A549 (cell line): ENCODE measurements at places on chromosomes 3 and 15.

DNA sequence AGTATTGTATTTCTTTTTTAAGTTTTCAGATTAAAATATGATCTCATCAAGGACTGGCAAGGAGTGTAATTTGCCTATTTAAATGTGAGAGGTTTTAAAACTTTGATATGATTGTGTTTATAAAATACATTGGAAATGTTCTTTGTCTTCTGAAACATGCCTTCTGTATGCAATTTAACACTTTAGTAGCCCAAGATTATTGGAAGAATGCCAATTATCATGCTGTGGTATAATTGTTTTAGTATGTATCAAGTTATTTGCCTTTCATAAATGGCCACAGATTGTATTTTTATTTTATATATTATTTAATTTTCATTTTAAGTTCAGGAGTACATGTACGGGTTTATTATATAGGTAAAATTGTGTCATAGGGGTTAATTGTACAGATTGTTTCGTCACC, 31.7 kb downstream of the ECT2 start:
- DNase-seq, result no peak

DNA sequence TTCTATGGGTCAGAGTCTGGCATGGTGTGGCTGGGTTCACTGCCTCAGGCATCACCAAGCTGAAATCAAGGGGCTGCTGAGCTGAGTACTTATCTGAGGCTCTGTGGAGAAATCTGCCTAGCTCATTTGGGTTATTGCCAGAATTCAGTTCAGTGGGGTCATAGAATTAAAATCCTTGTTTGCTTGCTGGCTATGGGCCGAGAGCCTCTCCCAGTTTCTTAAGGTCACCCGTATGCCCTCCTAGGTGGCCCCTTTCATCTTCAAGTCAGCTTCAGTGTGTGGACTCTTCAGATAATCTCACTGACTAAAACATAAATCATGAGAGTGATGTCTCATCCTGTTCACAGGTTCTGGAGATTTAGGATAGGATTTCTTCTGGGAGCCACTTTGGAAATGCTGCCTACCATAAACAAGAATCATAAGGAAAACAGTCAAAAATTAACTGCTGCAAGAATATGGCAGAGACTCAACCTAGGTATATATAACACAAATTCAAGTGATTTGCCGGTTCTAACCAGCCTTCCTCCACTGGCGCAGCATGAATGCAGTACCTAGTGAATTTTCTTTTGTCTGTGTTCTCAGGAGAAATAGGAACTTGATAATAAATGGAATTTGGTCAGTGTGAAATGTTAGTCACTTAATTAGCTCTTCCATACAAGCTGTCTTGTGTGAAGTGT, 5.3 kb downstream of the CP start:
- no peak for DNase-seq

DNA sequence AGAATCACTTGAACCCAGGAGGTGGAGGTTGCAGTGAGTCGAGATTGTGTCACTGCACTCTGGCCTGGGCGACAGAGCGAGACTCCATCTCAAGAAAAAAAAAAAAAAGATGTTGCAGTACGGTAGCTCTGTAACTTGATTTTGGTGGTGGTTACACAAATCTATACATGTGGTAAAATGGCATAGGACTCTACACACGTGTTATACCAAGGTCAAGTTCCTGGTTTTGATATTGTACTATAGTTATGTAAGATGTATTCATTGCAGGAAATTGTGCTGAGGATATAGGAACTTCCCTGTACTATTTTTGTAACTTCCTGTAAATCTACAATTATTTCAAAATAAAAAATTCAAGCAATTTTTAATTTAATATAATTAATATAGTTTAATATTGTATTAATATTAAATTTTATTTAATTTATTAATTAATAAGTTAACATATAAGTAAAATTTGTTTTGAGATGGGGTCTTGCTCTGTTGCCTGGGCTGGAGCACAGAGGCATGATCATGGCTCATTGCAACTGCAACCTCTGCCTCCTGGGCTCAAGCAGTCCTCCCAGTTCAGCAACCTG, 9.9 kb downstream of the MYD88 start:
- DNase-seq, result no peak

GRCh38 chr3:25855266-25855784, 65.4 kb downstream of the OXSM start:
- no peak for DNase-seq

- no peak for DNase-seq
Observed at GRCh38 chr3:105254154-105254553, 112.6 kb upstream of the ALCAM start.

- DNase-seq, result no peak
Observed at GRCh38 chr15:101477851-101478362, 11.6 kb downstream of the PCSK6 start.

GRCh38 chr3:42682301-42683070, 2.9 kb upstream of the KLHL40 start:
- DNase-seq, result no peak

DNA sequence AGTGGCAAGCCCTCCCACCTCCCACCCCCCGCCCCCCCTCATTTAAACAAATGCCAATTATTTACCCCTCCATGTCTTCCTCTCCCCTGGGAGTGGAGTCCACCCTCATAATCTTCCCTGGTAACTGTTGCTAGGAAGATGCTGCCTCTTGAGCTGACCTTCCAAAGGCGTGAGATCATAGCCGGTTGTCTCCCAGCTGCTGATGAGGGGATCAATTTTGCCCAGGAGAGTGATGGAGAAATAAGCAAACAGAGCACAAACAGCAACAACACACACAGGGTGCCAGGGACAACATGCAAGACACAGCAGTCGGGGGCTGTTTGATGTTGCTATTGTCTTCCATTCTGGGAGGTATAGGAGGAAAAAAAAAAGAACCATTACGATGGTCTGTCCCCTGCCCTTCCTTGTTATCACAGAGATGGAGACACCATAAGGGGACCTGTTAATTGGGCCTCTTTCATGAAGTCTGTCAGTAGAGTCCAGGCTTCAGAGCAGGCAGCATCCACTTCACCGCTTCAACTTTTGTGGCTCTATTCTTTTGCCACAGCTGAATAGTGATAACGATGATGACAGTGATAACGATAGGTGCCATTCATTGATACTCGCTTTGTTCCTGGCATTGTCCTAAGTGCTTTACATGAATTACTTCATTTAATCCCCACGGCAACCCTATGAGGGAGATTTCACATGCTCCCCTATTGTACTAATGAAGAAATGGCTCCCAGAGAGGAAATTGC, 76.9 kb upstream of the RGMA start:
- no peak for DNase-seq

DNA sequence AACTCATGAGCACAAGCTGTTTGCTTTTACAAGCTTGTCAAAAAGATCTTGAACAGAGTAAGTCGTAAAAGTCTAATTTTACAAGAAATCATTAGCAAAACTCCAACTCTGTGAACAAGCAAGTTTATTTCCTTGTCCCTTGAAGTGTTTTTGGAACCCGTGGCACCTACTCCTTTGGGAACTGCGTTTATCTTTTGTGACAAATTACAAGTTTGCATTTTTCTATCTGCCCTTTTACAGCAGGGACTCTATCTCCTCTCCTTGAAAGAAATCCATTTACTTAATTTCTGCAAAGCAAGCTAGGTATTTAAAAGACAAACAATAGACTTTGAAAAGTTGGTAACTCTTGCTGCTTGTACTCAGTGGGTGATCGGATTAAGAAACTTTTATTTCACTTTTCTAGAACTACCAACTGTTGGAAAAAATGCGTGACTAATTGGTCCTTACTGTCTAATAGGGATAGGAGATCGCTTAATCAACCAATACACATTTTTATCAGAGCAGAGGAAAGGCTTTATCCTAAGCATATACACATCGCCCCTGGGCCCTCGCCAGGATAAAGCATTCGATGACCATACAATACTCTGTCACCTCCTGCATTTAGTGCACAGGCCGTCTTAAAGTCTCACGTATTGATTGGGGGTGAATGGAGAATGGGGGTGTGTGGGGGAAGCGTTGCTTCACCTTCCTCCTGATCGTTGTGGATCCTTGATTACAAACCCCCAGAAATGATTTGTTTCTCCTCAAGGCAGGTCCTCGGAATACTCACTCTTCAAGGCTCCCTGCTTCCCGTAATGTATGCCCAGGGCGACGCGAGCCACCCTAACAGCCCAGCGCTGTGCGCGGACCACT, 1.7 kb downstream of the PRTG start:
- no peak for DNase-seq

DNA sequence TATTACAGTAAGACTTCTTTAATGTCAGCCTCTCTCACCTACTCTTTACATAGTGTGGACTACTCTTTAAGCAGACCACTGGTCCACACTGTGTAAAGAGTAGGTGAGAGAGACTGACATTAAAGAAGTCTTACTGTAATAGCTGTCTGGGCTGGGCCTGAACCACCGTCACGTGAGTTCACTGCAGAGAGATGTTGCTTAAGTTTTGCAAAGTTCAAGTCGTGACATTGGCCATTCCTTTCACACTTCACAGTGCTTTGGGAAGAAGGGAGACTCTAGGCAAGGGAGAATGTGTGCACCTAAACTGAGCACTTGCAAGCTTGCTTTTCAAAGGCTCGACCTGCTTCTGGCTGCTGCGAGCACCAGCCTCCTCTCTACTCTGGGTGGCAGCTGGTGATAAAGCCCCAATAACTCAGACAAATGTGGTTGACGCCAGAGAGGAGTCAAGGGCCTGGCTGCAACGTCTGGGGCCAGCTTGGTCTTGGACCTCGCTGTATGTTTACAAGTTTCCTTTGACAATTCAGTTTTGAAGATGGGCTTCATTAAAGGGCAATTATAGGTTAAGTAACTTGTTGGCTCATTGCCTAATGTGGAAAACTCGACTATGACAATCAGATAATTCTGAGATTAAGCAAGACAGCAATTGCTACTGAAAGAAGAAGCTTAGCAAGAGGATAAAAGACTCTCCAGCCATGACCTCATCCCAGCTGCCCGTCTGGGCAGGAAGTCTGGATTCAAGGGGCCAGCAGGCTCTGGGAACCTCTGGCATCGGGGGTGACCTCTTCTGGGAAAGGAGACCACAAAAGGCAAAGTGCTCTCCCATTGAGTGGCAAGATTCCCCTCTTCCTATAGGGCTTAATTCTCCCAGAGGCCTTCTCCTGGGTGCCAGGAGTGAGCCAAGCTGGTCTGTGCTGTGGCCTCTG, 242.1 kb upstream of the TLE3 start:
- DNase-seq, result no peak

DNA sequence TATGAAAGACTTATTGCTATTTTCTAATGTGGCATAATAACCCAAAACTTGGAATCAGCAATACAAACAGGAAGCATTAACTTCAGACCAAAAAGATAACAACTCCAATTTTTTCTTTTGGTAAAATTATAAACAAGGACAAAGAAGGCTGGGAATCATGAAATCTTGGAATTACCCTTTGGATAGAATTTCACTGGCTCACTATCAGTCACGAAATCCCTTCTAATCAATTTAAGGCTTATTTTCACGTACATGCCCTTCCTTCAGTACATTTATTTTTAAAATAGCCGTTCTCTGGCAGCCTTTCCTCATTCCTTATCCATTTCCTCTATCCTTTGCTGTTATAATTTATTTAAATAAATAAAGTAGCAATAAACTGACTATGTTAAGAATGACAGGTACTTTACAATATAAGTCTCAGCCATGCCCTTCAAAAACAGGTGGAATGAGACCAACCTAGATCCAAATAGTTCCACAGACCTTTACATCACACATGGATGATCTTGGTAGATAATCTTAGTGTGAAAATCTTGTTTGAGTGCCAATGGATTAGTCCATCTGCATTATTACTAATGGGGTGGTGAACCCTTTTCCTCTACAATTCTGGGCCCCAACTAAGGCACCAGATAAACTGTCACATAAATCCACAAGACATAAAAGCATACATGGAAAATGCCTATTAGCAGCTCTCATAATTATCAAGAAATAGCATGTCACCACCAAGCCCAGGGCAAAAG, 38.9 kb downstream of the ABI3BP start:
- DNase-seq, result no peak

- DNase-seq, result no peak
Observed at GRCh38 chr3:165920984-165921383, 83.8 kb upstream of the BCHE start.

- no peak for DNase-seq
Observed at GRCh38 chr3:187167777-187168176, 28.5 kb upstream of the RPL39L start.

- DNase-seq, result no peak
Observed at GRCh38 chr3:63976872-63977200, 46.5 kb downstream of the PSMD6 start.

- no peak for DNase-seq
Observed at GRCh38 chr3:37149257-37149656, 25.1 kb downstream of the LRRFIP2 start.

GRCh38 chr3:53223541-53223966, 32.3 kb downstream of the TKT start:
- no peak for DNase-seq

DNA sequence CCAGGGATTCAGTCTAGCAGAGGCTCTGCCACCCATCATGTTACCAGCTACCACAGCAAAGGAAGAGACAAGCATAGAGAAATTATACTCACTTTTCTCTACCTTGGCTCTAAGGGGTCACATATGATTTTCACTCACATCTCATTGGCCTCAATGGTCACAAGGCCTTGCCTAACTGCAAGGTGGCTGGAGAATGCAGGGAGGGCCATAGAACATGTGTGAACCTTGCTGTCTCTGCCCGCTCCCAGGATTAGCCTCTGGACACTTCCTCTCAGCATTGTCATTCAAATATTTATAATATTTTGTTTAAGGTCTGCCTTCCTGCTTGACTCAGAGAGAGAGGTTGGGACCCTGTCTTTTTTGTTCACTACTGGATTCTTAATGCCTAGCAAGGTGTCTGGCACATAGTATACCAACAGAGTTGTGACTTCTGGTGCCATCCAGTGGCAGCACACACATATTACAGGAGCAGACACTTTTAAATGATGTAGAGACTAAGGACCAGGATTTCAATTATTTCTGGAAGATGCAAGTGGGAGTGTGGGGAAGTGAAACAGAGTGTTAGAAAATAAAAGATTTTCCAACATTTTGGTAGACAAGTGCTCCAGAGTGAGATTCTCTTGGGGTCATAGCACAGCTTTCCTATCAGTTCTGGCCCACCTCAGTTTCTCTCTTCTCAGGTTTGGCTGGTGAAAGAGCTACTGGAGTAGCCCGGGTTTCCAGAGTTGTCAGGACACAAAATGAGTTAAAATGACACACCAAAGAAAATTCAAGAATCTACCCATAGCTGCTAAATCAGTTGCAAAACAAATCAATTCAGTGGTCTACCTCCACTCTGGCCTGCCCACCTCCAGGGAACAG, 119.0 kb upstream of the RASGRP1 start:
- peak; percentile 38 for DNase-seq

DNA sequence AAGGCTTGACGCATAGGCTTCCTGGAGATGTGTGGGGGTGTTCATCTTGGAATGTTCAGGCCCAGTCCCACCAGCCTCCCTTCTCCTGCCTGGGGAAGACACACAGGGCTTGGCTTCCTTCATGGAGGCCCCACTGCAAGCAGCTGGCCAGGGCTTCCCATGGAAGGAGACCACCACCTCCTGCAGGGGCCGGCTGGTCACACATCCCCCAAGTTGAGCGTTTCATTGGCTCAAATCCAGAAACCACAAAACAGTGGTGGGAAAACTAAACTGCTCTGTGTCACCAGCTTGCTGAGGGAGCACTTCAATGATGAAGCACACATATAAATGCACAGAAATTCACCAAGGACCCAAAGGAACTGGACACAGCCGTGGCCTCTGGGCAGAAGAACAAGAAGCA, 8.3 kb downstream of the IQSEC1 start:
- no peak for DNase-seq

GRCh38 chr3:186921578-186921977, 8.7 kb upstream of the ST6GAL1 start:
- DNase-seq, result no peak

- DNase-seq, result peak; percentile 78
Observed at GRCh38 chr3:9715764-9716437, 12.3 kb downstream of the CPNE9 start.

- no peak for DNase-seq
Observed at GRCh38 chr15:31499953-31500765, 173.5 kb downstream of the KLF13 start.

- peak; percentile 14 for DNase-seq
Observed at GRCh38 chr15:57146506-57147201, 228.2 kb downstream of the TCF12 start.
